ELR (cell line): ENCODE measurements at places on chromosomes 7 and 10.
A peak's percentile ranks its signal among the peaks of the same experiment; 100 is the strongest.

- DNase-seq = no peak
Measured at GRCh38 chr10:44044549-44044948, 340.3 kb downstream of the CXCL12 start.

DNA sequence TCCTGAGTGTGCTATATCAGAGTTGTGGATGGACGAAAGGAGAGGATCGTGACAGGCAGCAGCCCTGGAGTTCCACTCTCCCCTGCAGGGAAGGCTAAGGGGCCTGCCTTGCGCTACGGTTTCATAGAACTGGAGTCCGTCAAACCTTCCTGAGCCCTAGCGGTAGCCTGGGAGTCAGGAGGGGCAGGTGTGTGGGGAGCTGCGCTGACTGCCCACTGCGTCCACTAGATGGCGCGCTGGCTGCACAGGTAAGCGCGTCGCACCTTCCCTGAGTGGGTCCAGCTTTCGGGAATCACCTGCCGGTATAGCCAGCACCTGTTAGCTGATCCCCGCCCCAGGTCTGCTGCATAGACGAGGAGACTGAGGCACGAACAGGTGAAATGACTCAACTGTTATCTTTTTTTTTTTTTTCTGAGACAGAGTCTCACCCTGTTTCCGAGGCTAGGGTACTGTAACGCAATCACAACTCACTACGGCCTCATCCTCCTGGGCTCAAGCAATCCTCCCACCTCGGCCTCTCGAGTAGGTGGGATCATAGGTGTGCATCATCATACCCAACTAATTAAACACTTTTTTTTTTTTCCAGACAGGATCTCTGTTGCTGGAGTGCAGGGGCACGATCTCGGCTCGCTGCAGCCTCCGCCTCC lies 20.2 kb upstream of the BAIAP2L1 start:
- peak; percentile 57 for DNase-seq

DNA sequence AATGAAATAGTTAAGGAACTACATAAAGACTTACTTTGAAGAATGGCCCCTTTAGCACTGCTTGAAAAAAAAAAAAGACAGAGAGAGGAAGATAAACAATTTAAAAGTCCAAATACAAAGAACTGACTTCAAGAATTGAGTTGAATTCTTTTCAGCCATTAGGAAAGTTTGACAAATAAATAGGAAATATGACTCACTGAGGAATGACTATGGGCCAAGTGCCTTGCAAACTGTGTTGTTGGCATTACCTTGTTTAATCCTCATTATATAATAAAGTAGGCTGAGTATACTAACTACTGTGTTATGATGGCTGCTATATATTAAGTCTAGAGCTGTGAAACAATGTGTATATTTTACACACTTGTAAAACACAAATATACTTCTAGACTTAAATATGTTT lies 151.1 kb downstream of the ELMO1 start:
- DNase-seq = no peak

- DNase-seq = peak; percentile 51
Measured at GRCh38 chr7:14275356-14275755, 285.9 kb upstream of the ETV1 start.

DNA sequence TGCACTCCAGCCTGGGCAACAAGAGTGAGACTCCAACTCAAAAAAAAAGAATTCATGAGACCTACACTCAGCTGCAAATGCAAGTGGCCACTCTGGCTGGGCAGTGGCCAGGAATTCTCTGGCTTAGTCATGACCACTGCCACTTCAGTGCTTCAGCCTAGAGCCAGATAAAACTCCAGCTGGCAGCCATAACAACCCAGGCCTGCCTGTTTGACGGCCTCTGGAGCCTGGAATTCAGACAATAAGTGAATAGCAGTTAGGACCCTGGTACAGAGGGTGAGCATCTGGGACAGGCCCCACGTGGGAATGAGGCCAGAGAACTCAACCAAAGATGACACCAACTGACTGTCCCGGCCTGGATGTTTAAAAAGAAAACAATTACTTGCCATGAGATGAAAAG lies 18.9 kb downstream of the RCC1L start:
- peak; percentile 71 for DNase-seq

DNA sequence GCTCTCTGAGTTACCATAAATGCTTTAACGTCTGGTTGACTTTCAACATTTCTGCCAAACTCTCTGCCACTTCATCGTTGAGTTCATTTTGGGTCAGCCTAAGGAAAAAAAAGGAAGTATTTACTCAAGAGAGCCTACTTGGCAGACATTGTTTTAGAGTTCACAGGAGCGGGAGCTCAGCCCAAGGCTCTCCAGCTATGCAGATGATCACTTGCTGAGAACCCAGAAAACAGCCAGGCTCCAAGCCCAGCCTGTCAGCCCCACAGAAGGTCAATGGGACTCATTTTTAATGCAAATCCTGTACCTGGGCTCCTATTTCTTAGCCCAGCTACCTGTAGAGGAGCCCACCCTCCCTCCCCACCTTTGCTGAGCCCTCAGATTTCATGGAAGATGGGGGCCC lies 45.5 kb downstream of the NOD1 start:
- DNase-seq = no peak

GRCh38 chr10:117886766-117887165 lies 160.0 kb downstream of the RAB11FIP2 start:
- no peak for DNase-seq

DNA sequence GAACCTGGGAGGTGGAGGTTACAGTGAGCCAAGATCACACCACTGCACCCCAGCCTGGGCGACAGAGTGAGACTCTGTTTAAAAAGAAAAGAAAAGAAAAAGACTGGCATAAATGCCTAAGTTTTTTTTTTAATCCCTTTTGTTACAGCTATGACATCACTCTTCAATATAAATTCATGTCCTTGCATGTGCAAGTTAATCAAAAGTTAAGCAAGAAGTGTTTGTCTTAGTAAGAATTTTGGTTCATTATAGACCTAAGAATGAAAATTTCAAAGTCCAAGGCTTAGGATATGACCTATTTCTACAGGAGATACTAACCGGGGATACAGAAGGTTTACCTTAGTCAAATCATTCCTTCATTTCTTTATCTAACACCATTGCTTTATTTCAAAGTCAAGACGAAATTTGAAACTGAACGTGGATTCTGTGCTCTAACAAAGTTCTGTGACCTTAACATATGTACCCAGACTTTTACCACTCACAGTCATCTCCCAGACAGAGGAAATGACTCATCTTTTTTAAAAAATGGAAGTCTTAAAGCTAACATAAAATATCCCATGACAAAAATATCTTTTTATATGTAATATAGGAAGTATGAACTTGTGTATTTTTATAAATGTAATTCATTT lies 29.3 kb upstream of the ITGB8 start:
- peak; percentile 48 for DNase-seq

DNA sequence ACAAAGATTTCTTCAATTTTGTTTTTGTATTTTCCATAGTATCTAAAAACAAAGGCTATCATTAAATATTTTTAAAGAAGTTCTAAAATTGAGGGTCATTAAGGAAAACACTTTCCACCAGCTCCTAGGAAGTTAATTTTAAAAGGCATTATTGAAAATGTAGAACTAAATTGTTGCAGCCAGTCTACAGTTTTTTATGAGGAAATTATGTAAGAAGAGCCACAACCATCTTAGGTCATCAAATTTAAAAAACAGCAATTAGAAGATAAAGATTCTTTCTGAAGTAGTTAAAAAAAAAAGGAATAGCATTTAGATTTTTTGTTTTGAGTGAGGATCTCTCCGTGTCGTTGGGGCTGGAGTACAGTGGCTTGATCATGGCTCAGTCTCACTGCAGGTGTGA lies 161.7 kb downstream of the NRBF2 start:
- DNase-seq = no peak

DNA sequence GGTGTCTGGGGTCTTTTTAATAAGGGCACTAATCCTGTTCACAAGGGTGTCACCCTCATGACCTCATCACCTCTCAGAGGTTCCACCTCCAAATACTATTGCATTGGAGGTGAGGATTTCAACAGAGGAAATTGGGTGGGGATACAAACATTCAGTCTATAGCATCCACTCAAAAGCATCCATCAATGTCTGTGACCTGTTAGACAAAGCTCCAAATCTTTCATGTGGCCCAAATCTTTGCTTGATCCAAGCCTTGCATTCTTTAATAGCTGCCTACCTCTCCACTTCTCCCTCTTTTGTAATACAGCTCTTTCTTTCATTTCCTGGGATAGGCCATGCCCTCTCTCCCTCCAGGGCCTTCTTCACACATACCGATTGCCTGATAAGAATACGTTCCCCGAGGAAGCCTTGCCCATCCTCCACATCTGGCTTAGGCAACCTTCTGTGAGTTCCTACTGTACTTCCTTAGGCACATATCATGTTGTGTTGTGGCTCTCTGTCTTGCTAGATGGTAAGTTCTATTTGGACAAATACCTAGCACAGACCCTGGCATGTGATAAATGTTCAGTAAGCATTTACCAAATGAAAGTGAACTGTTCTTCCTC lies 66.1 kb downstream of the CREM start:
- DNase-seq = peak; percentile 32

DNA sequence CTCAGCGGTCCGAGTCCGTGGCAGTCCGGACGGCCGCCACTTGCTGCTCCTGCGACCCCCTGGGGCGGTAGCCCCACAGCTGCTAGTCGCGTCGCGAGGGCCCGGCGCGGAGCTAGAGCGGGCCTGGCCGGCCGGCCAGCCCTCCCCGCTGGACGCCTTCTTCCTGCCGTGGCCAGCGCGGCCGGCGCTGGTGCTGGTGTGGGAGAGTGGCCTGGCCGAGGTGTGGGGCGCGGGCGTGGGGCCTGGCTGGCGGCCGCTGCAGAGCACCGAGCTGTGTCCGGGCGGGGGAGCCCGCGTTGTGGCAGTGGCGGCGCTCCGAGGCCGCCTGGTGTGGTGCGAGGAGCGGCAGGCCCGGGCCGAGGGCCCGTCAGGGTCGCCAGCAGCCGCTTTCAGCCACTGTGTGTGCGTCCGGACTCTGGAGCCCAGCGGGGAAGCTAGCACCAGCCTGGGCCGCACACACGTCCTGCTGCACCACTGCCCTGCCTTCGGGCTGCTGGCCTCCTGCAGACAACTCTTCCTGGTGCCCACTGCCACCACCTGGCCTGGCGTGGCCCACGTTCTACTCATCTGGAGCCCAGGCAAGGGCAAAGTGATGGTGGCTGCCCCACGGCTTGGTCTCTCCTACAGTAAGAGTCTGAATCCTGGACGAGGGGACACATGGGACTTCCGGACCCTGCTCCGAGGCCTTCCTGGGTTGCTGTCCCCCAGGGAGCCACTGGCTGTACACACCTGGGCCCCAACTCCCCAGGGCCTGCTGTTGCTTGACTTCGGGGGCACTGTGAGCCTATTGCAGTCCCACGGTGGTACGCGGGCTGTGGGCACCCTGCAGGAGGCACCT lies 631 bp downstream of the HPS6 start:
- DNase-seq = peak; percentile 48

- DNase-seq = no peak
Measured at GRCh38 chr10:2703953-2704352, 363.4 kb upstream of the PFKP start.

GRCh38 chr7:42883950-42884349 lies 27.9 kb downstream of the C7orf25 start:
- peak; percentile 38 for DNase-seq

- peak; percentile 33 for DNase-seq
Measured at GRCh38 chr10:97991871-97992270, 38.5 kb downstream of the CRTAC1 start.

DNA sequence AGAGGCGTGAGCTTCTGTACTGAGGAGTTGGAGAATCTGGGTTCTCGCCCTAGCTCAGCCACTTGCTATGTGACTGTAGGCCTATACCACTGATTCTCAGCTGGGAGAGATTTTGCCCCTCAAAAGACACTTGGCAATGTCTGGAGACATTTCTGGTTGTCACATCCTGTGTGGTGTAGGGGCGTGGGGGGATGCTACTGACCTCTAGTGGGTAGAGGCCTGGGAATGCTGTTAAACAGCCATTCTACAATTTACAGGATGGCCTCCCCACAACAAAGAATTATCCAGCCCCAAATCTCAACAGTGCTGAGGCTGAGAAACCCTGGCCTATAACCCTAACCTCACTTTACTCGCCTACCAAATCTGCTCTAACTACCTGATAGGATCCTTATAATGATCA lies 58.8 kb upstream of the GAD2 start:
- DNase-seq = no peak

- peak; percentile 65 for DNase-seq
Measured at GRCh38 chr7:107999779-108000560, 3.0 kb downstream of the LAMB1 start.

DNA sequence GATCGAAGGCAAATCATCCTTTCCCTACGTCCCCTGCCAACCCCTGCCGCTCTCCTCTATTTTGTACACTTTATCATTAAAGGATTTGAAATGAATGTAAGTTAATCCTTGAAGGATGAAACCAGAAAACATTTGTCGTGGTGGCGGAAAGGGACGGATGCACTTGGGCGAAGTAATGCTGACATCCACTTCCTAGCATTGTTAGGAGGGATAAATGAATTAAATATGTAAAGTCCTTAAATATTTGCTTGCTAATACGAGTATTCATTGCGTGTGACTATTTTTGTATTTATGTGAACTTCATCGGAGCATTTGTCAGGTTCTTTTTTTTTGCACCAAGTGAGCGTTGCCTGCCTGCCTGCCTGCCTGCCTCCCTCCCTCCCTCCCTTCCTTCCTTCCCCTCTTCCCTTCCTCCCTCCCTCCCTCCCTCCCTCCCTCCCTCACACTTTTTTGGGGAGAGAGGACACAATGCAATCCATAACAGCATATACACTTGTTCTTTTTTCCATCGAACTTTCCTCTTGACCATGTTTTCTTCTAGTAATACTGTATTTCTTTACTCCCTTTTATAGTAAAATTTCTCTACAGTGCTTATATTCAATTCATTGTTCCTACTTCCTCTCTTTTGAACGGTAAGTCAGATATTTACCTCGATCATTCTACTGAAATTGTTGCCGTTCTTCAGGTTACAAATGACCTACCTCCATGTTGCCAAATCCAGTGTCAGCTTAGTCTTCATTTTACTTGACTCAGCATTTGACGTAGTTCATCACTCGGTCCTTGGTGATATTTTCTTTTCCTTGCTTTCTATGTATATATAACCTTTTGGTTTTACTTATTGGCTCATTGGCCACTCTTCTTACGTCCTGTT lies 831 bp downstream of the CCDC7 start:
- peak; percentile 15 for DNase-seq

GRCh38 chr7:25333296-25333928 lies 105.1 kb upstream of the NPVF start:
- DNase-seq = no peak

DNA sequence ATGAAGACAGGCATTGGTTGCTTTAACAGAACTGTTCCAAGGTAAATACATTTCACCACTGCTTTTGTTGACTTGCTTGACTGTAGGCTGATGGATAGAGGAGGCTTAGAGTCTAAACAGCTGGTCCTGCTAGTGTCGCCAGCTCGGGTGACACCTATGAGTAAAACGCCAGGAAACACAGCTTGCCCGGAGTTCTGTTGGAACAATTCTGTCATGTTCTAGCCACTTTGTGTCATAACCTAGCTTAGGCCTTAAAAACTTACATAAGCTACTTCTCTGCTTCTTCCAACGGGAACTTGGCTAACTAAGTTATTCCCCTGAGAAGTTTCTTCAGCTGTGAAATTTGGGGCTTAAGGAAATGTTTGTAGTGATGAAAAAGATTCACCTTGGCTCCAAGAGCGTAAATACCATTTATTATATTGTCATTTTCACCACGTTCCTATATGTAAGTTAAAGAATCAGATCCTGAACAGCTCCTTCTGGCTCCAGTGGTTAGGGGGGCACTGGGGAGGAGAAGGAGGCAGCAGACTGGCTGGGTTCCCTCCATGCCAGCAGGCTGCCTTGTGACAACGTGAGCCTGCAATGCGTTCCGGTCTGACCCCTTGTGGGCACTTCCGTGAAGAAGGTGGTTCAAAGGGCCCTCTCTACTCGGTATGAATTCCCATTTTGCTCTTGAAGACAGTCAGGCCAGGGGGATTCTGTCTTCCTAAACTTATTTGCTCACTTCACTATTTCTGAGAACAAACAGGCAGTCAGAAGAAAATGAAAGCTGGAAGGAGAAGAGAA lies 253.2 kb downstream of the BMPER start:
- DNase-seq = peak; percentile 19

GRCh38 chr10:80580638-80581468 lies 43.2 kb downstream of the SH2D4B start:
- no peak for DNase-seq
